Stimulated activated CD8-positive, alpha-beta memory T cell treated with anti-CD3 and anti-CD28 coated beads, Interleukin-7, amount 100 ng/mL, for 24 hours (primary cell): ENCODE measurements at places on chromosomes 12 and 14.

- DNase-seq: no peak
Observed at GRCh38 chr14:53153702-53154112, 584 bp upstream of the DDHD1 start.

- DNase-seq: no peak
Observed at GRCh38 chr14:65853407-65853955, 441.0 kb downstream of the FUT8 start.

DNA sequence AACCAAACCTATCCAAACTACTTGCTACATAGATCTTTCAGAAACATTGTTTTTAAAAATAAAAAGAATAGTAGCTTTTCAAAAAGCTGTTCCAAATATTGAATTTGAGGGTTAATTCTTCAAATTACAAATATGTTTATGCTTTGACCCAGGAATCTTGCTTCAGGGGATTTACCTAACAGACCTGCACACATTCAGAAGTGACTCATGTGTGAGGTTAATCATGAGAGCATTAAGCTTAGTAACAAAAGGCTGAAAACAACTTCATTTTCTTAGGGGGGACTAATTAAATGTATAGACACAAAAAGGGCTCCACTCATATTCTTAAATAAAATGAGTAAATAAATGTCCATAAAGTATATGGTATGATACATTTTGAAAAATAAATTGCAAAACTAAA lies 672.4 kb upstream of the FLRT2 start:
- DNase-seq: no peak

DNA sequence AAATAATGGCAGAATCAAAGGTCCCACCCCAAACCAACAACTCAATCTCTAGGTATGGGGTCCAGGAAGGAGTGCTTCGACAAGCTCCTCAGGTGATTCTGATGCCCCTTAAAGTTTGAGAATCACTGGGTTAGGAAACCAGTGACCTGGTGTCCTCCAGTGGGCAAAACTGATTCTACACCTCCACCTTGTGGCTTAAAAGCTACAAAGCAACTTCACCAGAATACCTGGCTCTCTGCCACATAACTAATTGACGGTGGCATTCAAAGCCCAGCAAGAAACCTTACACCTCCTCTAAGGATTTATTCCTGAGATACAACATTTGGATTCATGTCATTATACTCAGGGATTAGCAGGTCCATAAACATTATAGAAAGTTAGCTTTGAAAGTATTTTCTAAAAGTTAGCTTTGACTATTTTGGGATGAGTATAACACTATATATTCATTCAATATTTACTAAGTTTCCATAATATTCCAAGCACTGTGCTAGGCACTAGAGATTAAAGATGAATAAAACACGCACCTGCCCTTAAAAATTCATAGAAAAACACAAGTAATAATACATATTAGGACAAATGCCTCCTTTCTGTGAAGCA lies 45.4 kb downstream of the DCAF5 start:
- no peak for DNase-seq

- no peak for DNase-seq
Observed at GRCh38 chr12:106254724-106255123, 6.9 kb upstream of the CKAP4 start.

DNA sequence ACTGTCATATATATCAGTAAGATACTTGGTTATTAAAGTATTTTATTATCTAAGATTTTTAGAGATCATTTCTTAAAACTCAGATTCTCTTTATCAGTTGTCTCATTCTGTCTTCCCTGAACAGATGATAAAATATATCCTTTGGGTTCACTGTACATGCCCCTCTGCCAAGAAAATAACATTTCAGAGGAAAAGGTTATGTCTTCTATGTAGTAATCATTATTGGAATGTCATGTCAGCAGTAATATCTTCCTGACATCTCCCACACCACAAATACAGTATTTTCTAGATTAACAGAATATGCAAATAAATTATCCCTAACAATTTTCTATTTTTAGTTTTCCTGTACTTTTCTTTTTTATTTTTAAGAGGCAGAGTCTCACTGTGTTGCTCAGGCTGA lies 26.0 kb downstream of the BTBD7 start:
- DNase-seq: no peak

DNA sequence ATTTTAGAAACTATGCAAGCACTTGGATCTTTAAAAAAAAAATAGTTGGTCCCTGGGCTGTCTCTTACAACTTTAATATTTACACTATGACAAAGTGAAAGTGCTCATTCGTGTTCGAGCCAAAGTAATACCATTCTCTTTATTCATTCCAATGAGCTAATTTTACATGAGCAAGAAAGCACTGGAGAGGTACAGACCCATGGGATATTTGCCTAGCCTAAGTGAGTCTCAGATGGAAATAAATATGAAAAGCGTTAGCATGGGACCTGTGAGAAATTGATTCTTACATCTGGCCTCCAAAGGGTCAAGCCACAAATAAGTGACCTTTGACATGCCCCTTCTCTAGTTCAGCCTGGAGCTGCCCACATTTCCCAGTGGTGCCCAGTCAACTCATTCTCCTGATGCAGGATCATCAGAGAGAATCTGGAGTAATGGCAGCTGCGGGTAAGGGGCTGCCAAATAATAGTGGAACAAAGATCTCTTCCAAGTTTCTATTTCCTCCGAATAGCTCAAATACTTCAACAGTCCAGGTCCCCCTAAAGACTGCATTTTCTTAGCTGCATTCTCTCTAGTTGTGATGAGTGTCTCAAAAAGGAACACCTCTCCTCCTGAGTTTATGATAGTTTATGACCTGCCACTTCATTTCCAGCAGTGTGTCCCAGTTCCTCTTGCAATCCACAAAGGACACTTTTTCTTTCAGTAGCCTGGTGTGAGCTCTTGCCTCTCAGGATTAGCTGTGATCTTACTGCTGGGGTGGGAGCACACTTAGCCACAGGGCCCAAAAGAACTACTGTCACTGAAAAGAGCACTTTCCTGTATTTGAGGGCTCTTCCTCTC lies 208.2 kb downstream of the DAD1 start:
- no peak for DNase-seq

DNA sequence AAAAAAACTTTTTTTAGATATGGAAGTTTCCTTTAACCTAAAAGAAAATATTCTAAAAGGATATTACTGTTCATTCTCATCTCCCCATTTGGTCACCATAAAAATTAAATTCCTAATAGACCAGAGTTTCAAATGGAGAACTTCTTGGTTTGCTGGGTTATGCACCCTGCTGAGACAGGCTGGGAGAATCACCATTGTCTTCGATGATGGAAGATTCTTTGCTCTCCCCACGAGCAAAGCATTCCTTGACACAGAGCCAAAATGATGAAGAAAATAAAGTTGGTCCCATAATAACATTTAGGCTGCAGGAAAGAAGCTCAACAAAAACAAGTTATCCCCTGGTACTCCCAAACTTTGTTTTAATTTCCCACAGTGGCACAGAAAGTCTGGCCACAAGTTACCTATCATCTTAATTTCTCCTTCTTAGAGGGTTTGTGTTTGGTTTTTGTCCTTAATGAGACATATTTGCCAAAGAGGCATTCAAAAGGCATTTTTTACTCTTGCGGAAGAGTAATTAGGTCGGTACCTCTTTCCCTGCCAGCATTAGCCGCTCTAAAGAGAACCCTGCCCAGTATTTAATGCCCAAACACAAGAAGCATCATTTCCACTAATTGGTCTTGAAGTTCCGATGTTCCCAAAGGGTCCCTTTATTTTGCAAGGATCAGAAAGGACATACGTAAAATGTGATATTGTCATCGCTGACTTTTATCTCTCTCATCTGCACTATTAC lies 4.8 kb downstream of the DIO2 start:
- DNase-seq: no peak

- DNase-seq: no peak
Observed at GRCh38 chr14:65791191-65791981, 378.9 kb downstream of the FUT8 start.

DNA sequence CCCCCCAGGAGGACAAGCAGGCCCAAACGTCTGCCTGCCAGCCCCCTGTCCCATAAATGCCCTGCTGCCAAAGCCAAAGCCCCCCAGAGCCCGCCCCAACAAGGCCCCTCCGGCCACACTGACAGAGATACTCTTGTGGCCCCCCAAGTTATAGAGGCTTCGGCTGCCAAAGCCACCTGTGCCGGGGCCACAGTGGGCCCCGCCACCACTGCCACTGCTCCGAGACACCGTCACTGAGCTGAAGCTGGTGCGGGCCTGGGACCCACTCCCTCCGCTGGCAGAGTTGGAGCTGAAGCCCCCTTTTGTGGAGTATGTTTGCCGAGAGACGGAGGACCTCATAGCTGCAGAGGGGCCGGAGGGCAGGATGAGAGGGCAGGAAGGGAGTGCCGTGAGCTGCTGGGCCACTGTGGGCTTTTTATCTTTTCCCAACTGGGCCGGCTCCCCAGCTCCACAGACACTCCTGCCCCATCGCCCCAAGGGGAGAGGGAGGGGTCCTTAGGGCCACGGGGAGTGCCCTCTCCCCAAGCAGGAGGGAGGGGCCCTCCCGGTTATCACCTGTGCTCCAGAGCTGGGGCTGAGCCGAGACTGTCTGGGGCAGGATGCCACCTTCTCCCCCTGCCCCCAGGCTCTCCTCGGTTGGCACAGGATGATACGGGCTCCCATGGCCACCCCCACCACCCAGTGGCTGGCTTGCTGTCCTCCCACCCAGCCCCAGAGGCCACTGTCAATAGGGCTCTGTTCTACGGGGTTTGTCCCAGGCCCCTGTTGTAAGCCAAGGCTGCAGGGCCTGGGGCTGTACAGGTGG lies at the start of gene KRT79:
Gene KRT79 (minus strand): TSS at position 390 of the 805 bp plus-strand sequence. CDS start 51 bp downstream, at position 339.
- DNase-seq: no peak

DNA sequence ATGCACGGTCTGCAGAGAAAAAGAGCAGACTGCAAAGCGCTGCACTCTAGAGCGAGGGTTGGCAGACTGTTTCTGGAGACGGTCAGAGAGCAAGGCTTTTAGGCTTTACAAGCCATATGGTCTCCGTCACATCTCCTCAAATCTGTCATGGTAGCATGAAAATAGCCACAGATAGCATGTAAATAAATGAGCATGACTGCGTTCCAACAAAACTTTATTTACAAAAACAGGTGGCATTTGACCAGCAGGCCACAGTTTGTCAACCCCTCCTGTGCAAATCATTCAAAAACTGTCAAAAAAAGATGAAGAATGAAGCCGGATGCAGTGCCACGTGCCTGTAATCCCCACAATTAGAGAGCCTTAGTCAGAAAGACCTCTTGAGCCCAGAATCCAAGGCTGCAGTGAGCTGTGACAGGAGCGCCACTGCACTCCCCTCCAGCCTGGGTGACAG lies 18.9 kb downstream of the SYNE3 start:
- DNase-seq: no peak

GRCh38 chr12:47828976-47829482 lies 9.3 kb upstream of the HDAC7 start:
- DNase-seq: no peak

- DNase-seq: peak; percentile 23
Observed at GRCh38 chr14:100662879-100663760, 63.6 kb upstream of the DLK1 start.

GRCh38 chr14:103480595-103480994 lies 42.0 kb downstream of the CKB start:
- DNase-seq: no peak
